Hippocampal formation (tissue), 2 donors: ENCODE measurements at places on chromosomes 1 and 21.

DNA sequence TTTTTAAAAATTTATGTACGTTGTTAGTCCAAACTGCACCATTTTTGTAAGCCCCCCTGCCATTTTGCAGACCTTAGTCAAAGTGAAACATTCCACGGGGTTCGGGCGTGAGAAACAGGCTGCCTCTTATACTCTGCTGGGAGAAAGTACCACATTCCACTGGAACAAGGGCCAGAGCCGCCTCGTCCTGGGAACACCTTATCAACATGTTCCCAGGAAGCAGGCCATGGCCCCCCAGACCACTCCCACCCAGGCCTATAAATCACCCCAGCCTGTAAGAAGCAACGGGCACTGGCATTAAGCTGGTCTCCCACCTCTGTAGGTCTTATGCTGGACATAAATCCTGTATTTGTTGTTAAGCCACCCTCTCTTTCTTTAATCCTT, 854 bp upstream of the ZRANB2 start:
- no peak for DNase-seq

DNA sequence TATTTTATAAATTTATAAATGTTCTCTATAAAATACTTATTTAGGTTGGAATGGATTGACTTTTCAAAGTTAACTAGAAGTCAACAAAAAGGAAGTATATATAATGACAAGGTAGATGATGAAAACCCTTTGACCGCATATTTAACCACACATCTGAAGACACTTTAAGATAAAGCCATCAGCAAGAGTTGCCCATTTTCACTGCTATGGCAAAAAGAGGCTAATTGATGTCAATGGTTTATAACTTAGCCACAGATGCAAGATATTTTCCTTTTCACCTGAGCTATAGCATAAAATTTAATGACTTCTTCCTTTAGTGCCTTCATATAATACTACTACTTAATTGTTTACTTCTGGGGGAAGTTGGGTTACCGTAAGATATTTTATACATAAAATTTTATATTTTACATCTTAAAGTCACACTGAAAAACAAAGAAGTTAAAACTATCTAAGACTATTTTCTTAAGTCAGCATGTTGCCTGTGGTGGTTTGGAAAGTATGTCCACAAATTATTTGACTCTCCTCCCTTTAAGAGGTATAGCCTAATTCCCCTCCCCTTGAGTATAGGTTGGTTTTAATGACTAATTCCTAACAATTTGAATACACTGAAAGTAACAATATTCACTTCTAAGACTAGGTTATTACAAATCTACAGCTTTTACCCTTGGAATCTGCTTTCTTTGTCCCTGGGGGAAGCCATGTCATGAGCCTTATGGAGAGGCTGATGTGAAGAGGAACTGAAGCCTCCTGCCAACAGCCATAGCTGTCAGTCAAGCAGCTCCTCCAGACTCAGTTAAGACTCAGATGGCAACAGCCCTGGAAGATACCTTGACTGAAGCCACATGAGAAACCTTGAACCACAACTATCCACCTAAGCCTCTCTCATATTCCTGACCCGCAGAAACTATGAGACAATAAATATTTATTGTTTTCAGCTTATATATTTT, 40.3 kb upstream of the LRRC8B start:
- no peak for DNase-seq

- DNase-seq = no peak
Measured at GRCh38 chr21:33774551-33774950, 132.2 kb downstream of the ITSN1 start.

DNA sequence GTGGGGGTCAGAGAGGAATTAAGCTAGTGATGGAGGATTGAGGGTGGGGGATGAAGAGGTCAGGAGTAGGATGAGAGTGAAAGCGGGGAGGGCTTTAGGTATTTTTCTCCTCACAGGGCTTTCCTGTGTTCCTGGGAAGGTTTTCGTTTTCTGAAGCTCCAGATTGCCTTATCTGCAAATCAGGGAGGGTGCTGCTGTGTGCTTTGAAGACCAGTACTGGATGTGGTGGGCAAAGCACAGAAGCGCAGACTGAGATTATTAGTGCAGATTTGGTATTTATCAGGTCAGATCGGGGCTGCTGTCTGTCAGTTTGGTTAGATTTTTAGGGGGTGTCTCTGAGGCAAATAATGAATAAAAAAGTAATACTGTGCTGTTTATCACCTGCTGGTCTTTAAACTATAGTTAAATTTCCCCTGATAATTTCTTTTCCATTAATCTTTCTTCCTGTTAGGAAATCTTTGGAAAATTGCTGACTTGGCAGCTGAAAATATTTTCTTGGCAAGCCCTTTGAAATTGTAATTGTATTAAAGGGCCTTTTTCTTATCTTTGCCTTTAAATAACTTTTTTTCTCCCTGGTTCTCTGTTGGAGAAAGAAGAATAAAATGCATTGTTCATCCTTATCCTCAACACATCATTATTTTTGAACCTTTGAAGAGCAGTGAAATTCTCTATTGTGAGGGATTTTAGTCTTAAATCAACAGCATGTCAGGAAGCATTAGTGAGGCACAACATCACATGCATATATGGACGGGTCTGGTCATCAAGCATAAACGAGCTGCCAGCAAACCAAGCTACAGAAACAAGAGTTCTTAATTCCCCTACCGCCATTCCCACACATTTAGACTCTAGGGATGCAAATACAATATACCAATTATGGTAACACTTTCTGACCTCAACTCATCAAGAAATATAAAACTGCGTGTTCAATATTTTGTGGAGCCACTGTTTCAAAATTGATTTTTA, 139.6 kb downstream of the S1PR1 start:
- DNase-seq = no peak

DNA sequence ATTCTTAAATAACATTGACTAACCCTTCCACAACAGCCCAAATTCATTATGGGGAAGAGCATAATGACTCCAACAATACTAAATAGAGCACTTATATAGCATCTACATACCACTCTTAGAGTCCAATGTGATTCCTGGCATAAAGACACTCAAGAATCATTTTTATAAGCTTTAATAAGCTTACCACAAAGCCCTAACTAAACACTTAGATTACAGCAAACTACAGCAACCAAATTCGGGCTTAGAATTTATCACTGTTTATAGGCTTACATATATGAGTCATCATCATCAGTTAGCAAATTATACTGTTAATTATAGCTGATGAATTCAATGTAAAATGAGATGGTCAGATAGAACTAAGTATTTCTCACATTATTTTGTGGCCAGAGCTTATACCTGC, 7.3 kb downstream of the SCYL3 start:
- no peak for DNase-seq

DNA sequence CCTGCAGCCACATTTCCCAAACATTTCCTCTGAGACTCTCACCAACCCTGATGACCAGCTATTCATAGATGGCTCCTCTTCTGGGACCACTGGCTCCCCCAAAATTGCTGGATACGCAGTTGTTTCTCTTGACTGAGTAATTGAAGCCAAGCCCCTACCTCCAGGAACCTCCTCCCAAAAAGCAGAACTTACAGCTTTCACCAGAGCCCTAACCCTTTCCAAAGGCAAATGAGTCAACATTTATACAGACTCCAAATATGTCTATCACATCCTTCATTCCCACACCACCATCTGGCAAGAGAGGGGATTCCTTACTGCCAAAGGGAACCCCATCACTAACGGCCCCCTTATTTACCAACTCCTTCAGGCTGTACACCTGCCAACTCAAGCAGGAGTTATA, 20.3 kb upstream of the CA6 start:
- no peak for DNase-seq

DNA sequence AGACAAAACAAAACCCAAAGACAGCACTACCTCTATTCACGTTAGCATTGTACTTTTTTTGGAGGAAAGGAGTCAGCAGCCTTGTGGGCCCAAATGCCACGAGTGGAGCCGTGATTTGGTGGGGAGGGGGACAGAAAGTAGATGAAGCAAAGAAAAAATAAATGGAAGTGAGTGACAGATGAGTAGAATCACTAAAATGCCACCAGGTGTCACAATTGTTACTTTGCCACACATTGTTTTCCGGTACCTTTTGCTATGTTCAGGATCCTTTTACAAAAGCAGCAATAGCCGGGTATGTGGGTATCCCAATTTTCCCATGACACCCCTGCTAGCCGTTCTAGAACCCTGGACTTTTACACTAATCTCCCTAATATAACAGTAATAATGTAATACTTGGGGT, 85.0 kb upstream of the AK4 start:
- no peak for DNase-seq

GRCh38 chr1:67148516-67149178, 13.9 kb upstream of the C1orf141 start:
- no peak for DNase-seq

DNA sequence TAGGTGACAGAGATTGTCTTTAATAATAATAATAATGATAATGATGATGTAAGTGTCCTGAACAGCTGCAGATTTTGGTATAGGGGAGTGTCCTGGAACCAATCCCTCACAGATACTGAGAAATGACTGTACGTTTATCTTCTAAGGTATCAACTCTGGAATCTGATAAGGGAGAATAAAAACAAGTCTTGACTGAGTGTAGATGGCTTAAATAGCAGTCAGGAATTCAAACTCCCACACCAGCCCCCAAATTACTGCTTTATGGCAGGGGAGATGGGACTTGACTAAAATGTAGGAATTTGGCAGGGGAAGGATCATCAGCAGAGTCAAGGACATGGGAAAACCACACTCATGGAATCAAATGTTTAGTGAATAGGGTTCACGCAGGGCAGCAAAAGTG, 6.1 kb upstream of the VHLL start:
- no peak for DNase-seq

- DNase-seq = no peak
Measured at GRCh38 chr1:60963167-60963940, 119.0 kb upstream of the NFIA start.

DNA sequence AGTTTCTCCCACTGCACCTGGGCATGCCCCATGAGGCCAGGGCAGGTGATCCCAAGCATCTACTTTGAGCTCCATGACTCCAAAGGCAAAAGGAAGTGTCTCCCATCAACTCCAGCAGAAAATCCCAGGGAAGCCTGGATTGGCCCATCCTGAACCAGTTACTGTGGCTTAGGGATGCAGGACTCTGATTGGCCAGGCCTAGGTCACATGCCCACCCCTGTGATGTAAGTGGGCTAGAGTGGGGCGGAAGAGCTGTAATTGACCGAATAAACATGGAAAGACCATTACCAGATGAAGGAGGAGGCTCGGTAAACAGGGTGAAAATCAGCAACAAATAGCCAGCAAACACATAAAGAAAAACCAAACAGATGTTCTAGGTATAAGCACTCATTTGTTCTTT, 45.2 kb downstream of the MATN1 start:
- DNase-seq = no peak

- no peak for DNase-seq
Measured at GRCh38 chr1:54500107-54500431, 48.0 kb upstream of the ACOT11 start.

DNA sequence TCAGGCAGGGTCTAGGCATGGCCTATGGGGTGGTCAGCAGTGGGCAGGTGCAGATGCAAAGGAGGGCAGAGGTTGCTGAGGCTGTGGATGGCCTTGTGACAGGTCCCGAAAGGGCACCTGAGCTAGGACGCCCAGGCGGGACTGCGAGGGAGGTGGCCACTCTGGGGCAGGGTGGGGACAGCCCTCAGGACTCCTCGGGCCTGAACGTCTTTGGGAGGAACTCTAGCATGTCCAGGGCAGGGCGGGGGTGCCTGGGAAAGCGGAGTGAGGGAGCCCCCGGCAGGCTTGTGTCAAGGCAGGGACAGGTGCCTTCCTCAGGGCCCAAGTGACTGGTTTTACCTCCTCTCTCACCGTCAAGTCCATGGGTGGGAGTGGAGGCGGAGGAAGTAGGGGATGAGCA, 125.4 kb upstream of the WNT4 start:
- no peak for DNase-seq

- no peak for DNase-seq
Measured at GRCh38 chr1:228231189-228231588, 23.3 kb downstream of the OBSCN start.

- DNase-seq = no peak
Measured at GRCh38 chr1:210596641-210597040, 267.9 kb downstream of the HHAT start.

DNA sequence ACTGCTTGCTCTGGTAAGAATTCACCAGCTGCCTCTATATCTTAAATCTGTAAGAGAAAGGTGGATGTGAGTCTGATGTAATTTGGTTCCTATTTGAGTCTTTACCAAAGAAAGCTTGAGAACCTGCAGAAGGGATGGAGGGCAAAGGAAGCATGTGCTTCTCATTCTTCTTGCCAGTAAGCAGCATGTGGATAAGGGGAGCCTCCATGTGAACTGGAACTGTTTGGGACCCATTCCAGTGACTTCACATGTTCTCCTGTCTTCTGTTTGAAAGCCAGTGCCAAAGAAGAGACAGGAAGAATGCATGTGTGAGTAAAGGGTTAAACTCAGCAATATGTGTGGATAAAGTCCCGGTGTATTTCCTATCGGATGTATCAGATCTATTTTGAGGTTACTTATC, 119.6 kb upstream of the ADGRL2 start:
- no peak for DNase-seq

GRCh38 chr1:24769656-24770651, 24.7 kb downstream of the CLIC4 start:
- DNase-seq = no peak

- no peak for DNase-seq
Measured at GRCh38 chr1:55689800-55690199, 474.6 kb upstream of the USP24 start.

DNA sequence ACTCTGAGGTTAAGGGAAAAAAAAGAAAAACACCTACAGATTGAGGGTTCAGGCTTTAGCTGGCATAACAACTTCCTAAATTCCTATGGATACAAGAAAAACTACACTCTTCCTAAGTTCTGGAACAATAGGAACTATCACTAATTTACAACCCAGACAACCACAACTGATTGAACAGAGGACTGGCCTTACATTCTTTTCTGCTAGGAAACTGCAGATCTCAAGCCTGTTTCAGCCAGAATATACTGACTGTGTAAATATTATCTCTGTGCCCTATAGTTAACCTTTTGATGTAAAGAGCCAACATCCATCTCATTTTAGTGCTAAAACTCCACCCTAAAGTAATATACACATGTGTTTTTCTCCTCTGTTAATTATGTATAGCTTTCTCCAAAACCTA, 1186.5 kb upstream of the TMPRSS15 start:
- DNase-seq = no peak

DNA sequence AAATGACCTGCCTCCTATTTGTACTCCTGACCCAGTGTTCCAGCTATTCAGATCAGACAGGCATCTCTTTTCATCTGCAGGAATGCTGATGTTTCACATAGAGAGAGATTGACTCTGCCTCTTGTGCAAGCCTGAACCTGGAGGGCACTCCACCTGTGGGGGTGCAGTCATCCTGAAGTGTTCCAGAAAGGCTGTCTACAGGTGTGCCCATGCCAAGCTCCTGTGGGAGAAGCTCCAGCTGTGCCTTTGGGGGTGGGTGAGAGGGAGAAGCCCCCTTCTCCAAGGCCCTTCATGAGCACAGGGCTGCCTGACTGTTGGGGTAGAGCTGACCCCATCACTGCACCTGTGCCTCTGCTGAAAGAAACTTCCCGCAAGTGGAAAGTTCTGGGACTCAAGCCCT, 22.8 kb downstream of the IFI44 start:
- no peak for DNase-seq

GRCh38 chr1:16007671-16008341, 3.8 kb downstream of the SRARP start:
- no peak for DNase-seq
